Subcutaneous preadipocyte (primary cell): ENCODE measurements at places on chromosomes 7 and 10. TPM values are rescaled to one million over a fixed set of nuclear protein-coding genes. Genes with fewer than 3 reads are reported as not detected.

STK31 gene
- not detected in 2 replicates for total RNA-seq

CCL24 gene
- not detected in 2 replicates for total RNA-seq

BCL7B gene
- total RNA-seq = 23.5 and 28.2 TPM in 2 replicates

RPS24 gene
- 1,226 and 2,735 TPM in 2 replicates for total RNA-seq

MYOZ1 gene
- total RNA-seq = not detected in 2 replicates

FRAT2 gene
- 6.5 and 6.6 TPM in 2 replicates for total RNA-seq

IFIT1B gene
- total RNA-seq = not detected in 2 replicates

FOXP2 gene
- 8.8 and 11.8 TPM in 2 replicates for total RNA-seq

OR2A12 gene
- not detected in 2 replicates for total RNA-seq

AKR1C4 gene
- total RNA-seq = not detected in 2 replicates

DCLRE1C gene
- total RNA-seq = 9.6 and 12.7 TPM in 2 replicates

EGR2 gene
- total RNA-seq = under 0.01 and 0.20 TPM in 2 replicates

HIP1 gene
- 7.0 and 15.6 TPM in 2 replicates for total RNA-seq

LDB3 gene
- total RNA-seq = under 0.01 TPM in 2 replicates

ARHGAP22 gene
- 76.1 and 87.6 TPM in 2 replicates for total RNA-seq

DNAH11 gene
- under 0.01 and 0.37 TPM in 2 replicates for total RNA-seq

PDE6C gene
- not detected in 2 replicates for total RNA-seq

TMEM273 gene
- not detected in 2 replicates for total RNA-seq

ALOX5 gene
- not detected in 2 replicates for total RNA-seq

GPR15LG gene
- not detected in 2 replicates for total RNA-seq
